ENCODE measurements at places on chromosomes 12 and 14.

DNA sequence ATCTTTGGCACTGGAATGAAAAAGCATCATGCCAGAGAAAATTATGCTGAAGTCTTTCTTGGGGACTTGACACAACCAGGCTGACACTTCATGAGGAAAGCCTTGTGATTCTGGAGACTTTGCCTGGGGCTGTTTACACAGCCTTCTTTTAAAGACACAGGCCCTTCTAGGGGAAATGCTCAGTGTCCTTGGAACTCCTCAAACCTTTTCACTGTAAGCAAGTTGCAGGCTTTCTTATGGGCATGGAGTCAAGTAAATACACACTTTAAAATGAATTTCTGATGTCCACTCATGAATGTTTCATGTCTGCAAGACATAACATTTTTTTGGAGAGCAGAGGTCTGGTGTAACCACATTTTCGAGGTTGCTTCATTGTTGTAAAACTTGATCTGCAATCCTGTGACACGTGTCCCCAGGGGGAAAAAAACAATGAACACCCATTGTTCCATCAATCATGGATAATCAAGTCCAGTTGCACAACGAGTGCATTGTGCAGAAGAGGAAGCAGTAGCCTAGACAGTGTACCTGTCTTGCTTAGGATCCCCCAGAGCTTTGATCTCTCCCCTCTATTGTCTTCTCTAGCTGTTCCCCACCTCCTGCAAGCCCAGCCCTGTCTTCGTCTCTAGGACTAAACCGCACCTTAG lies 155.1 kb upstream of the PRICKLE1 start:
- no peak for DNase-seq

DNA sequence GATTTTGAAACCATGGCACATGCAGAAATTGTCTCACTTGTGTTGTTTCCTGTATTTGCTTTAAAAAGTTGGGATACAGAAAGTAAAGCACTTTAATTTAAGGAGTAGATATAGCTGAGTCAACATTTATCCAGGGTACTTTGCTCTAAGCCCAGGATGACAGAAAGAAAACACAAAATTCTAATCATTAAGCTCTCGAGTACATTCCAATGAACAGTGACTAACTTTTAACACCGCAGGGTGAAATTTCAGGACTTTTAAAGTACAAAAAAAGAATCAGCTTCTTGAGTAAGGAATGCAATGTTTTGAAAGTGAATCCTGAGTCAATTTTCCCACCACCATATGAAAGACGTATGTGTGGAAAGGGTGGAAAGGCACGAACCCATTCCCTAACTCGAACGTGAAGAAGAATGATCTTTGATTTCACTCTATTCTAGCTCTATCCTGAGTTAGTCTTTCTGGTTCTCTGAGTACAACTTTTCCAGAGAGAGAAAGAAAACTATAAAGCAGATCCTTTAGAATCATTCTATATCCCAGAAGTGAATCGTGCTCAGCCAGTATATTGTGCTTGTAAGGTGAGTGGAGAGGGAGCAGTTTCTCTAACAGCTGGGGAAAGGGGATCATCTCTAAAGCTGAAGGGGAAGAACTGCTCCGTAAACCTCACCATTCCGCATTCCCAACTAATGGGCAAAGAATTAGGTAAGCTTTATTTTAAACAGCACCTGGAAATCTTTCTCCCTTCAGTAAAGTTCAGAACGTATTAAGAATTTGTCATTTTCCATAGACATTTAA lies 779.0 kb upstream of the FLRT2 start:
- peak; percentile 84 for DNase-seq

GRCh38 chr14:95549656-95550585 lies 15.1 kb downstream of the GLRX5 start:
- peak; percentile 27 for DNase-seq

GRCh38 chr12:44287545-44287944 lies 451.7 kb downstream of the TMEM117 start:
- no peak for DNase-seq

GRCh38 chr12:28711421-28711820 lies 437.7 kb upstream of the FAR2 start:
- DNase-seq, result no peak

- peak; percentile 84 for DNase-seq
Measured at GRCh38 chr12:80702889-80703805, 4.3 kb upstream of the MYF6 start.

- no peak for DNase-seq
Measured at GRCh38 chr12:88549929-88550328, 30.3 kb downstream of the KITLG start.

- DNase-seq, result no peak
Measured at GRCh38 chr12:24069532-24070395, 120.3 kb upstream of the SOX5 start.

DNA sequence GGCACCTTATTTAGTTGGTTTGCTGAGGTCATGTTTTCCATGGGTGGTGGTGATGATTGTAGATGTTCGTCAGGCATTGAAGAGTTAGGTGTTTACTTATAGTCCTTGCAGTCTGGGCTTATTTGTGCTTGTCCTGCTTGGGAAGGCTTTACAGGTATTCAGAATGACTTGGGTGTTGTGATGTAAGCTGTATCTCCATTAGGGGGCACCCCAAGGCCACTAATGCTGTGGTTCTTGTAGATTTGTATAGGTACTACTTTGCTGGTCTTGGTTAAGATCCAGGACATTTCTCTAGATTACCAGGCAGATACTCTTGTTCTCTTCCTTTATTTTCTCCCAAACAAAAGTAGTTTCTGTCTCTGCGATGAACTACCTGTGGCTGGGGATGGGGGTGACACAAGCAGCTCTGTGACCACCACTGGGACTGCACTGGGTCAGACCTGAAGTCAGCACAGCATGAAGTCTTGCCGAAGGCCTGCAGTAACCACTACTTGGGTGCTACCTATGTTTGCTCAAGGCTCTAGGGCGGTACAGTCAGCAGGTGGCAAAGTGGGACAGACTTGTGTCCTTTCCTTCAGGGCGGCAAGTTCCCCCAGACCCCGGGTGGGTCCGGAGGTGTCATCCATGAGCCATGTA lies 35.8 kb upstream of the FBXO33 start:
- peak; percentile 61 for DNase-seq

- no peak for DNase-seq
Measured at GRCh38 chr12:122992386-122992785, 11.9 kb downstream of the ARL6IP4 start.

DNA sequence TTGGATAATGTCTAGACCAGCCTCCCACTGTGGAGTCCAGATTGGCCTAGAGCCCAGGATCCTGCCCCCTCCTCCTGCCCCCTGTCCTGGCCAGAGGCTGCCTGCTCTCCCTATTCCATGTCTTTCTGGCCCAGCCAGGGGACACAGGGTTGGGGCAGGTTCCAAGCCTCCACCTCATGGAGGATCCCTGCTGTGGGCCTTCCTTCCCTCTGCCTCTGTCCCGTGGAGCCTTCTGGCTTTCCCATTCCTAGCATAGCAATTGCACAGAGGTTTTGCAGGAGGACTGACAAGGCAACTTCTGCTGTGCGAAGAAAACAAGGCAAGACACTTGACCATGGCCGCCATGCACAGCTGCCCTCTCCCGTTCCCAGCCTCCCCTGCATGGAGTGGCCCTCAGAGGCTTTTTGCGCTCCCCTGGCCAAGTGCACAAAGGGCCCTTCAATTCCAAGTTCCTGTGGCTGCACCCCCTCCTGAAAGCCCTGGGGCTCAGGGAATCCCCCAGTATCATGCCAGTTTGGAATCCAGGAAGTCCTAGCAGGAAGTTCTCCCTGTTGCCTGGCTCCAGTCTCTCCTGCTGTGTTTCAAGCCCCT lies 42.1 kb downstream of the KRT80 start:
- peak; percentile 65 for DNase-seq

DNA sequence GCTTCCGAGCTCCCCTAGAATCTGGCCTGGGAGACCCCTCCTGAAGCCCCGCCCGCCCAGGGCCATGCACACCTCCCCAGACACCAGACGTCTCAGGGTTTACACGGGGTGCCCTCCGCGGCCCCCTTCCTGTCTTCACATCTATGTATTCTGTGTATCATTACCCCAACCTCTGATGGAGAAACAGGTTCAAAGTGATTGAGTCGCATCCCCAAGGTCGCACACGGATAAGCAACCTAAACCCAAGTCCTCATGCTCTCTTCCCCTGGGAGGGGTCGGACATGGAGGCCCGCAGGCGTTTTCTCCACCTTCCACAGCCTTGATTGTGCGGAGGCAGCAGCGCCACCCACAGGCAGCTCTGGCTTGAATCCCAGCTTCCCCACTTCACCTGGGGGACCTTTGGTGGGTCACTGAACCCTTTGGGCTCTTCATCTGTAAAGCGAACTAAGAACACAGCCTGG lies 237.3 kb downstream of the BCL11B start:
- no peak for DNase-seq

GRCh38 chr14:52048641-52049204 lies 20.1 kb downstream of the NID2 start:
- no peak for DNase-seq

- no peak for DNase-seq
Measured at GRCh38 chr12:99282624-99283023, 364.9 kb upstream of the GARIN6 start.

GRCh38 chr14:70685474-70686197 lies 43.9 kb downstream of the TTC9 start:
- no peak for DNase-seq

DNA sequence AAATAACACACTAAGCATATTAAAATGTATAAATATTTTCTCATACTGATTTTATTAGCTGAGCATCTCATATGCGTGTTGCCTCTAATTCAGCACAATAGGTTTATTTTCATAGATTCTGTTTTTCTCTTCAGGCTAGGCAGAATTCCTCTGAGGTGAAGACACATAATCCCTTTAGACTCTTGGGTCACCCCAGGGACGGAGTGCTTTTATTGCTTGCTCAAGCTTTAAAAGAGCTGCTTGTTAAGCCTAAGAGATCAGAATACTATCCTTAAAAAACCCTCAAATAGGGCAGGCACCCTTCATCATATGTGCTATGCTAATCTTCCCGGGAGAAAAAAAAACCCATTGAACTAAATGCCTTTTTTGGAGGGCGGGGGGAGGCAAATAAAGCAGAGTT lies 390.1 kb downstream of the KCNH5 start:
- DNase-seq, result no peak

DNA sequence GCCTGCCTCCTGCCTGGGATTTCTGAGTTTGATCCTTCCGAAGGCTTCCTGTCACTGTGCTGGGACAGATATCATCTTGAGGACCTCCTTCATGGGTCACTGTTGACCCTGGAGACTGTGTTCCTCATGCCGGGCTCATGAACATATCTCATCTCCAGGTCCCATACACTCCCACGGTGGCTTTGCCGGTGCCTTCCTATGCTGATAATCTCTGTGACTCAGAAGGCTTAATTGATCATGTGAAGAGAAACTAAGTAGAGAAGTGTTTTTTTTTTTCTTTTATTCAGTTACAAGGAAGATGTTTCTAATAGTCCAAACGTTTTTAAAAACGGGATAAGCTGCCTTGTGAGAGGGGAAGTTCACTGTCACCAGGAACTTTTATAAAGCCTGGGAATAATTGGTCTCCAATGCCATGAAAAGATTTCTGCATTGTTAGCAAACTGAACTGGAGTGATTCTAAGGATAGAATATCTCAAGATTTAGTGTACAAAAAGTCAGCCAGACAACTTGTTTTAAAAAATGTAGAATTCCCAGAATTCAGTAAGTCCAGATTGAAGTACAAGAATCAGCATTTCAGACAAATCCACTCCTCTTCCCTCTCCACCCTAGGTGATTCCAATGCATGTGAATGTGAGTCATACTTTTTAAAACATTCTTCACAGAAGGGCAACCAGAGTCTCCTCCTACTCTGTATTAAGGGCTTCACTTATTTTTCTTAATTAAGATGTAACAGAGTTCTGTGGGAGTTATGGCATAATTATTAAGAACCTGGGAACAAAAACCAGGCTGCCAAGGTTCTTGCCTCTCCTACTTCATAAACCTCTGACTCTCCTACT lies 139.8 kb upstream of the LGR5 start:
- peak; percentile 67 for DNase-seq

- DNase-seq, result peak; percentile 99
Measured at GRCh38 chr12:127125607-127126259, 1141.2 kb upstream of the TMEM132C start.

DNA sequence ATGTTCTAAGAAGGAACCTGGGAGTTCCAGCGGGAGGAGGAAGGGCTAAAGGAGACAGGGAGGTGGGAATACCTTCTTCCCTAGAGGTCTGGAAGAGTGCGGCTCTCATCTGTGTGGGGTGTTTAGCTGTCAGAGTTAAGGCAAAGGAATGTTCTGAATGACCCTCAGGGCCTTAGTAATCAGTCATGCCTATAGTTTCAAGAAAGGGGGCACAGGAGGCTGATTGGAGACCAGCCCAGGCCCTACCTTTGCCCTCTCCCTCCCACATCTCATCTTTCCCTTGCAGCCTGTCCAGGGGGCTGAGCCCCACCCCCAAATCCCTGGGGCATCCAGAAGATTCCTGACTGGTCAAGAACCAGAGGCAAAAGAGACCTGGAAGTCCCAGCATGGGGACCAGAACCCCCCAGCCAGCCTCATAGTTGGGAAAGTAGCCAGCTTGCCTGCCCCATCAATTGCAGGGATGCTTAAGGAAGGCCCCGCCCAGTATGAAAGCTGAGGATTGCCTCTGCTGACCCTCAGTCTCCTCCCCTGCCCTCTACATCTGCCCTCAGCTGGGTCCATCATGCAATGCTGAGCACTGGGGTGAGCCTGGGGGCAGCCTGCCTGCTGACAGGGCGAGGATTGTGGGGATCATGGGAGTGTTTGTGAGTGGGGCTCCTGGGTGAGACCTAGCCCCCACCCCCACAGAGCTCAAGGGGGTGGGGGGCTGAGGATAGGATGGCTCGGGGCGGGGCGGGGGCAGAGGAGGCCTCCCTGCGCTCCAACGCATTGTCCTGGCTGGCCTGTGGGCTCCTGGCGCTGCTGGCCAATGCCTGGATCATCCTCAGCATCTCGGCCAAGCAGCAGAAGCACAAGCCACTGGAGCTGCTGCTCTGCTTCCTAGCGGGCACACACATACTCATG lies 1.8 kb downstream of the GPR162 start:
- no peak for DNase-seq

- peak; percentile 73 for DNase-seq
Measured at GRCh38 chr14:75654127-75654732, 6.4 kb downstream of the ERG28 start.

GRCh38 chr12:111410431-111411184 lies 4.9 kb downstream of the SH2B3 start:
- no peak for DNase-seq

DNA sequence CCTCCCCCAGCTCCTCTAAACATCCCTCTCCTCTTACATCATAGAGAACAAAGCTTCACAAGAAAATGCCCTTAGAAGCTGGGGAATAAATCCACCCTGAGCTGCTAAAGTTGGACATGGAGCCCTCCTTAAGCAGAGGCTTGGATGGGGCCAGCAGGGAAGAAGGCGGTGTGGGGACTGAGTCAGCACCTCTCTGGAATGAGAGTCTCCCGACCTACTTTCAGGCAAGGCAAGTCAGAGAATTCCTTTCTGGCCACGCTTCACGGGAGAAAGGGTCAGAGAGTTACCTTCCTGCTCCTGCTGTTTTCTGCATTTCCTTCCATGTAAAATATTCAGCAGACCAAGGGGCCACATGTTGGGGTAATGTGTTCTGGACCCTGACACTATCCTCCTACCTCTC lies 113.3 kb upstream of the PRB2 start:
- DNase-seq, result peak; percentile 87

All from kidney tubule cell (primary cell).